Right lung (tissue), 10 donors: ENCODE measurements at places on chromosomes 4 and X. TPM values are rescaled to one million over a fixed set of nuclear protein-coding genes. Genes with fewer than 3 reads are reported as not detected.
A peak's percentile ranks its signal among the peaks of the same experiment; 100 is the strongest.

The CXorf49 gene
- not detected for polyA plus RNA-seq

GRCh38 chrX:19924285-19924684 lies 36.9 kb upstream of the SH3KBP1 start:
- no peak for DNase-seq

The TMEM31 gene
- polyA plus RNA-seq, result 1.6 TPM

GRCh38 chrX:54494989-54495813 lies 833 bp downstream of the FGD1 start:
- DNase-seq, result no peak

DNA sequence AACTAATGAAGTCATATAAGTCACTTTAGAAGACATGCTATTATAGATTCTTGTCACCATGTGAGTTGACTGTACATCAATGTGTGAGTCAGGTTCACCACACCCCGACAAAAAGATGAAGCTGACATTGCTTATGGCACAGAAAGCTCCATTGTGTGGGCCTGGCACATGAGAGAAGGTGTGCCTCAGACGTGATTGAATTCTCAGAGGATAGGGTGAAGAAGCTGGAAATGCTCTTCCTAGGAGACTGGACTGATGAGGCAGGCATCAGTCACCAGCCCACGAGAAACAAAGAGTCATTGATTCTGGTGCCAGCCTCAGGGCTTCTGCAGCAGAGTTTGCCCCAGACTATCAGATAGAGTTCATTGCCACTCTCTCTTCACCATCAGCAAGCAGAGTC lies 35.9 kb upstream of the LRAT start:
- DNase-seq, result no peak

- DNase-seq, result no peak
Measured at GRCh38 chr4:8005814-8006215, 66.2 kb upstream of the AFAP1 start.

DNA sequence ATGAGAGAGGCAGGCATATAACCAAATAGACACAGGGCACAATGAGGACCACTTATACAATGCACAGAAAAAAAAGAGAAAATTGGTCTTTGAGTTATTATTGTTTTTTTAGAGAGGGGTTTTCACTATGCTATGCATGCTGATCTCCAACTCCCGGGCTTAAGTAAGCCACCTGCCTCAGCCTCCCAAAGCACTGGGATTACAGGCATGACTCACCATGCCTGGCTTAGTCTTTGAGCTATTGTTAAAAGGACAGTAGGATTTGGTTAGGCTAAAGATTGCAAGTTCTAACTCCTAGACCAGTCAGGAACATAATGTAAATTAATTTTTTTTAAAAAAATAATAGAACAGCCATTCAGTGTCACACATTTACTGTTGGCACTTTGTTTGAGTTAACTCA lies 340.1 kb downstream of the GPAT3 start:
- no peak for DNase-seq

- DNase-seq, result no peak
Measured at GRCh38 chrX:20032201-20032600, 41.3 kb upstream of the BCLAF3 start.

- DNase-seq, result no peak
Measured at GRCh38 chr4:122765692-122766352, 33.3 kb downstream of the BBS12 start.

GRCh38 chr4:107751670-107752069 lies 31.6 kb upstream of the PAPSS1 start:
- DNase-seq, result no peak

DNA sequence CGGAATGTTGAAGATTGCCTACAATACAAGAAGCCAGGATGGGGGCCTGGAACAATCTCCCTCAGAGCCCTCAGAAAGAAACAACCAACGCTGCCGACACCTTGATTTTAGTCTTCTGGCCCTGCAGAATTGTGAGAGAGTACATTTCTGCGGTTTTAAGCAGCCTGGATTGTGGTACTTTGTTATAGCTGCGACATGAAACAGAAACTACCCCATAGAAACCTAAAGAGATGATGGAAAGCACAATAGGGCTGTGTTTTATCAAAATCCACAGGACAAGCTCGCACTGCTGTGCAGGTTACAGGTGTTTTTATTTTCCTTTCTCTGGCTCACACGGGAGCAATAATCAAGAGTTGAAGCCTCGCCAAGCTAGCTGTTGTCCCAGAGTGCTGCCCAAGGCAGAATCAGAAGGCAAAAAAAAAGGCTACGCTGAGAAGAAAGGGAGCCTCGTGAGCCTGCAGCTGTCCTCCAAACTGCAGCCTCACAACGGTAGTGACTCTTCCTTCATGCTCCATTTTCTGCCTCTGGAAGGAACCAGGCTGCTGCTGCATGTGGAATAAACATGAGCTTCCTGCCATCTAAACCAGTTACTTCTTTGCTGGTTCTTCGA lies 232.4 kb downstream of the LDB2 start:
- DNase-seq, result no peak

- no peak for DNase-seq
Measured at GRCh38 chr4:146132445-146132844, 43.1 kb upstream of the LSM6 start.

The SRPK3 gene
- 0.63 TPM for polyA plus RNA-seq

The KLB gene
- polyA plus RNA-seq, result 0.19 TPM

DNA sequence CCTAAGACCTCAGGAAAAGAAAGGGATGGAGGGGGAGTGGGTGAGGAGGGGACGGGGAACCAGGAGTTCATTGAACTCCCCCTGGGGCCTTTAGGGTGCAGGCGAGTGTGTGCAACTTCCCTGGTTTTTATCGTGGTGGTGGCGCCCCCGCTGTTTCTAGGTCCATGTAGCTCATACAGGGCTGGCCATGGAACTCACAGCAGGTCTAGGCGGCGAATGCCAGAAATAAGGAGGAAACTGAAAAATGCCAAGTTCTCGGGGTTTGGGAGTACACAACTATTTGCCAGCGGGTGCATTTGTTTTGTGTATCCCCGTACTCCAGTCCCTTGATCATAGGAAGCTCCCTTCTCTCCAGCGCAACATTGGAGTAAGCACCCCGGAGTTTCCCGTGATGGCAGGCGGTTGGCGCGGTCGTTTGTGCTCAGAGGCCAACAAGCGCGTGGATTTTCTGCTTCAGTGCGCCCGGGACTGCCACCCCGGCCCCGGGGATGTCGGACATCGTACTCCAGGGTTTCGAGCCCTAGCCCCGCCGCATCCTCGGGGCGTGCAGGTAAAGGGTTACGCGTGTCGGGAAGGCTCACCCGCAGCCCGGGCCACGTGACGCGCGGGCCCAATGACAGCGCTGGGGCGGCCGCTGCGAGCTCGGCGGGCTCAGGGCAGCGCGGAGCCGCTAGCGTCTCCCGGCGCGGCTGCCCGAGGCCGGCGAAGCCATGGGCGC lies 208.9 kb downstream of the NWD2 start:
- peak; percentile 60 for DNase-seq

- no peak for DNase-seq
Measured at GRCh38 chrX:24207826-24208225, 58.3 kb downstream of the ZFX start.

The RBMXL3 gene
- not detected for polyA plus RNA-seq

The GYPE gene
- 14.2 TPM for polyA plus RNA-seq

GRCh38 chrX:41561045-41561444 lies 113.9 kb downstream of the NYX start:
- no peak for DNase-seq

DNA sequence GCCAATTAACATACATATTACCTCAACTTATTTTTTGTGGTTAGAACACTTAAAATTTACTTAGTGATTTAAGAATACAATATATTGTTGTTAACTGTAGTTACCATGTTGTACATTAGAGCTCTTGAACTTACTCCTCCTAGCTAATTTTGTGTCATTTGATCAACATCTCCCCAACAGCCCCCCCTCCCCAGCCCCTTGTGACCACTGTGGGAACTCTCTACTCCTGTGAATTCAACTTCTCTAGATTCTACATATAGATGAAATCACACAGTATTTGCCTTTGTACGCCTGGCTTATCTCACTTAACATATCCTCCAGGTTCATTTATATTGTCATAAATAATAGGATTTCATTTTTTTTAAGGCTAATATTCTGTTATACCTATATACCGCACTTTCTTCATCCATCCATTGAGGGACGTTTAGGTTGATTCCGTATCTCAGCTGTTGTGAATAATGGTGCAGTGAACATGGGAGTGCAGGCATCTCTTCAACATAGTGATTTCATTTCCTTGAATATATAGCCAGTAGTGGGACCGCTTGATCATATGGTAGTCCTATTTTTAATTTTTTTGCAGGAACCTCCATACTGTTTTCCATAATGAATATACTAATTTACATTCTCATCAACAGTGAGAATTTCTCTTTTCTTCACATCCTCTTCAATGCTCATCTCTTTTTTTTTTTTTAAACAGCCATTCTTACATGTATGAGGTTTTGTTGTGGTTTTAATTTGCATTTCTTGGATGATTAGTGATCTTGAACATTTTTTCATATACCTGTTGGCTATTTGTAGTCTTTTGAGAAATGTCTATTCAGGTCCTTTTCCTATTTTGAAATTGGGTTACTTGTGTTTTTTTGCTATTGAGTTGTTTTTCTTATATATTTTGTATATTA lies 66.8 kb downstream of the RAPGEF2 start:
- DNase-seq, result no peak
